ENCODE measurements at places on chromosomes 13 and 19.

- DNase-seq = no peak
Measured at GRCh38 chr13:26855921-26856320, 95.3 kb upstream of the GPR12 start.

DNA sequence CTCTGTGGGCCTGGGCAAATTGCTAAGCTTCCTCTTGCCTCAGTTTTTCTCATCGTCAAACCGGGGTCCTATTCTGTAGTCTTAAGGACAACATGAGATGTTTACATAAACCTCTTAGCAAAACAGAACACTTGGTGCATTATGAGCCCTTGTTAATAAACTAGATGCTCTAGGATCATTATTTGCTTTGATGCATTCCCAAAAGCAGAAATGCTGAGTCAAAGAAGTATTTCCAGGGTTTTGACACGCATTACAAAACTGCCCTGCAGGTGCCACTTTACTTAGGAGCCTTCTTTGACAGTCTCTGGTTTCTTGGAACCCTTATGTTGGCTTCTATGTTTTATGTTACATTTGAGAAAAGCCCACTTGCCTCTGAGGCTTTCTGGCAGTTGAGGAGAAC, 12.1 kb downstream of the AKAP11 start:
- DNase-seq = no peak

GRCh38 chr13:34722922-34723321, 219.1 kb upstream of the NBEA start:
- no peak for DNase-seq

DNA sequence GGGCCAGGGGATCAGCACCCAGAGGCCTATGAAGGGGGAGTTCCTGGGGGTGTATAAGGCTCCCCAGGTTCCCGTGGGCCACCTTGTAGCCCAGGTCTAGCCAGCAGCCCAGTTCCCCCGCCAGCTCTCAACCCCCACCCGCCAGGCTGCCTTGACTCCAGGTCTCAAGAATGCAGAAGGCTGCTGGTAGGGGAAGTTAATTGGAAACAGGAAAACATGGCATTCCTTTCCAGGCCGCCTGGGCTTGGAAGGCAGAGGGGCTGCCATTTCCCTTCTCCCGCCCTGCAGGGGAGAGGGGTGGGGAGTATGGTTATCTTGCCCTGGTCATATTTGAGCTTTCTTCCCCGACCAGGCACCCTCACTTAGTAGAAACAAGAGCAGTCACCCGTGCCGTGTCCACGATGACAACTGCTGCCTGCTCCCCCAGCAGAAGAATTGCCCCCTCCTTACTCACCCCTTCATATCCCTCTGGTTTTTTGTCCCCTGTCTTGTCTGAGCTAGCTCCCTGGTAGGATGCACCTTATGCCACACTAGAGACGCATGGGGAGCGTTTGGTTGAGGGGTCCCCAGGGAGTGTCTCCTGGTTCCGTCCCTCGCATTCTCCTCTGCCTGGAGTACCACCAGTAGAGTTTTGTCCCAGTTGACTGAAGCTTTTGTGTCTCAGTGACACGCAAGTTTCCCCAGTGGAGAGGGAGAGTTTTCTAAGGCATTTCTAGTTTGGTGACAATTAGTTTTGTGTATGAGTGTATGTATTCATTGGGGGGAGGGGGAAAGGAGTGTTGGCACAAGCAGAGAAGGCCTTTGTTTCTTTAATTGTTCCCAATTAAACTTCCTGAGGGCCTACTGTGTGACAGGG, 4.5 kb downstream of the BICRA start:
- DNase-seq = no peak

DNA sequence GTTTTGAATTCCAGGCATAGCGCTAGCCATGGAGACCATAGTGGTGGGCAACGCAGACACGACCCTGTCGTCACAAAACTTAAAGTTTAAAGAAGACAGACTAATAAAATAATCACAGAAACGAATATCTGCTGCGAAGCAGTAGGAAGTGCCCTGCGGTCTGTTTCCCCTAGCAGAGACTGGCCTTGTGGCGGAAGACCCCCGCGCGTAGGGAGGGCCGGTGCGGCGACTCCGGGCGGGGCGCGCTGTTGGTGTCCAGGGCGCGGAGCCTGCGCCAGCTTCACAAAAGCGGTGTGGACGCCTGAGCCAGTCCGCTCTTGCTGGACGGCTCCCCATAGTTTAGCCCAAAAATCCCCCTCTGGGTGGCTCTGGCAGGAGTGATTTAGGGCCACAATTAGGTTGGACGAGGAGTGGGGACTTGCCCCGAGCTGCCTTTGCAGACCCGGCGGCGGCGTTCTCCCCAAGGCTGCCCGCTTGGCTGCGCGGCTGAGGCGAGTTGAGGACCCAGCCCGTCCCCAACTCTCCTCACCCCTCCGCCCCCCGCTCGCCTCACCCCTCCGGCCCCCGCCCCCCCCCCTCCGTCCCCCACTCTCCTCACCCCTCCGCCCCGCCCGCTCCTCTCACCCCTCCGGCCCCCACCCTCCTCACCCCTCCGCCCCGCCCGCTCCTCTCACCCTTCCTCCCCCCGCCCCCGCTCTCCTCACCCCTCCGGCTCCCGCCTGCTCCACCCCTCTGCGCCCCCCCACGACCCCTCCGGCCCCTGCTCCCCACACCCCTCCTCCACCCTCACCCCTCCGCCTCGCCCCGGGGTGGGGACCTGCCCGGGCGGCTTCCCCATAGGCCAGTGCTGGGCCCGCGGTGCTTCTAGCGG, 14.2 kb upstream of the LATS2 start:
- DNase-seq = no peak

GRCh38 chr19:51552996-51553725, 17.9 kb upstream of the ZNF175 start:
- no peak for DNase-seq
